ENCODE measurements at places on chromosomes 6 and 20.

DNA sequence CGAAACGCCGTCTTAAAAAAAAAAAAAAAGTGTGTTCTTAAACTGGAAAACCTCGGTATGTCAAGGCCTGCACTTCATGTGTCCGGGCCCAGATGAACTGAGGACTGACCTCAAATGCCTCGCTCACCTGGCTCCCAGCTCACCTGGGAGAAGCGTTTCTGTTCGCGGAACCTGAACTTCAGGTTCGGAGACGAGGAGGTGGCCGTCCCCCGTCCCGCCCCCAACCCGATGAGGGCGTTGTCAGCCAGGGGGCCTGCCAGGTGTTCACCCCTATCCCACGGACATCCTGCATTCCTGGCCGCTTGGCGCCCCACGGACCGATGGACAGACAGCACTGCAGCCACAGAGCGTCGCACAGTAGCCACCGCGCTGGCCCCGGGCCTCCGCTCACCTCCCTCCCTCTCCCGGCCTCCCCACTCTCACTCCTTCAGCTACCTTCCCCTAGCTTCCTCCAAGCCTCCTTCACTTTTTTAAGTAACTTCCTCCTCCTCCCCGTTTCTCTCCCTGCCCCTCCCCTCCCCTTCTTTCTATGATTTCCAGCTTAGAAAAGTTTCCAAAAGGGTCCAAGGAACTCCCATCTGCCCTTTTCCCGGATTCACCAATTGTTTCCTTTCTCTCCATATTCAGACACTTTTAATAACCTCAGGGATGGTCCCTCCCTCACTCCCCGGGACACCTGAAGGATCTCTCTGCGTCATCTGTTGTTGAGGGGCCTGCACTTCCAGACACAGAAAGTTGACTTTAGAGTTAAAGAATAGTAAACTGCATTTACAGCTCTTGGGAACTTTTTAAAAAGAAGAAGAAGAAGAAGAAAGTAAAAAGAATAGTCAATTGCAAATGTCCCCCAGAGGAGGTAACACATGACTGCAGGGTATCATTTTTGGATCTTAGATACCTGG, 22.7 kb upstream of the MCM3 start:
- no peak for DNase-seq

- no peak for DNase-seq
Observed at GRCh38 chr20:19820555-19821211, 62.6 kb downstream of the RIN2 start.

DNA sequence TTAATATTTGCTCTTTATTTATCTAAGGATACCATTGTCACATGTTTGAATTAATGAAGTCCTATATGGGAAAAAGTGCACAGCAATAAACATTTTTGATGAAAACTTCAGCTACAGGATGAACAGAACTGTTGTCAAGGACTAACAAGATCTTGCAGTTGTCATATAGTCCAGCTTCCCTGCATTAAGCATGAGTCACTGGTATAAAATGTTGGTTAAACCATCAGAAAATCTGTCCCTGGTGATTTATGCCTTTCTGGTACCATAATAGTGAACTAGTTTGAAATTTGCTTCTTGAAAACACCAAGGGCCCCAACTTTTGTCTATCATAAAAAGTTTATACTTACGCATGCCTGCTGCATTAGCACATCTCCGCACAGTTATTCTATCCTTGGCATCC, 60.4 kb upstream of the RSPO3 start:
- no peak for DNase-seq

- no peak for DNase-seq
Observed at GRCh38 chr6:26569433-26569764, 27.4 kb upstream of the ABT1 start.

All from memory B cell (primary cell).